NCI-H187 (cell line): ENCODE measurements at places on chromosomes 2 and 18.

DNA sequence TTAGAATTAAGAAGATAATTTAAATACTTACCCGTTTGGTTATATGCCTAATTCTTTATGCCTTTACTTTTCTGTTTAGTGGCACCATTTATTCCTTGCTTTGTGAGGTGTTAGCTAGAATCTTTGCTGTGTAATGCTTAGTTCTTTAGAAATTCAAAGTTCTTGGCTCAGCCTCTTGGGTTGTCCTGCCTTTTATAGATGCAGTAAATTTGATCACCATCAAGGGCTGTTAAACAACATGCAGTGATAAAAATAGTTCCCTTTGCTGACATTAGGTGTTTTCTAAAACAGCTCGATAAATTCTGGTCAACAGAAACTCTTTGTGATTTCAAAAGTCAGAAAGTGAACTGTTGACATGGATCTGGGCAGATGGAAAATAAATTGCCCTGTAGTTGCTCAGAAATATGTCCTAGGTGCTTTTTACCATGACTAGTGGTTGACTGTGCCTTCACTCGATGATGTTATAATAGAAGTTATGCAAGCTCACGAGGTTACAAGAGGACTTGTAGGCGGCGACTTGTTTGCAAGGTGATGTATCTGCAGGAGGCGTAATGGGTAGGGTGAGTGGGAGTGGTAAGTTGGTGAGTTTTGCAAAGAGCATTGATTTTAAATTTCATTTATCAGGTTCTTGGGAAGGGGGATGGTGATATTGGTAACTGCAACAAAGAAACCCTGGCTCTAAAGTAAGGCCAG lies 52.1 kb downstream of the LRRTM1 start:
- no peak for DNase-seq

- DNase-seq = no peak
Measured at GRCh38 chr2:71858071-71858470, 289.6 kb downstream of the CYP26B1 start.

- DNase-seq = no peak
Measured at GRCh38 chr2:127360242-127360641, 27.5 kb downstream of the MAP3K2 start.

GRCh38 chr18:68705119-68705518 lies 9.8 kb downstream of the TMX3 start:
- no peak for DNase-seq

DNA sequence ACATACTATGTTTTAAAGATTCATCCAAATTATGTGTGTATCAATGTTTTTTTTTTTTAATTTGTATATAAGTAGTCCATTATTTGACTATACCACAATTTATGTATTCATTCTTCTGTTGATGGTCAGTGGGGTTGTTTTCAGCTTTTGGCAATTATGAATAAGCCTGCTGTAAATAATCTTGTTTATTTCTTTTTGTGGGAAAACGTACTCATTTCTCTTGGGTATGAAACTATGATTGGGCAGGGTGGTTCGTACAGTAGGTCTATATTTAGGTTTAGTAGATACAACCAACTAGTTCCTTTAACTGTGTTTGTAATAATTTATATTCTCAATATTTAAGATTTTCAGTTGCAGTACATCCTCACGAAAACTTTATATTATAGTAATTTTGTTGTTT lies 329.2 kb downstream of the LPIN1 start:
- no peak for DNase-seq

DNA sequence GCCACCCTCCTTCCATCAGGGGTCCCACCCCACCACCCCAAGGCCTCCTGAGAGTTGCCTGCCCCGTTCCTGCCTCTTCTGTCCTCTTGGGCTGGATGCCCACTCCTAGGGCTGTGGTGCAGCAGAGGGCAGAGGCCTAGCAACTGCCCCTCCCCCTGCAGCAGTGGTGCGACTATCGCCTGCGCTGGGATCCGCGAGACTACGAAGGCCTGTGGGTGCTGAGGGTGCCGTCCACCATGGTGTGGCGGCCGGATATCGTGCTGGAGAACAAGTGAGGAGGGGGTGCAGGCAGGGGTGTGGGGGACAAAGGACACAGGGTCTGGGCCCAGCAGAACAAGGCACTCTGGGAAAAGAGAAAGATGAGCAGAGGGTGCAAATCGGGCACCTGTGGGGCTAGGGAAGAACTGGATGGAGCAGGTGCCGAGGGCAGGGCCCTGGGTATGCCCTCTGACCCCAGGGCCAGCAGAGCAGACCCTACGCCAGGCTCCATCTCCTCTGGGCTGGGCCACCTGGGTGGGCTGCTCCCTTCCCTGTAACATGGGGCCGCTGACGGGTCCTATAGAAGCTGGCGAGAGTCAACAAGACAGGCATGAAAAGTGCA lies 1.0 kb downstream of the CHRNG start:
- no peak for DNase-seq

DNA sequence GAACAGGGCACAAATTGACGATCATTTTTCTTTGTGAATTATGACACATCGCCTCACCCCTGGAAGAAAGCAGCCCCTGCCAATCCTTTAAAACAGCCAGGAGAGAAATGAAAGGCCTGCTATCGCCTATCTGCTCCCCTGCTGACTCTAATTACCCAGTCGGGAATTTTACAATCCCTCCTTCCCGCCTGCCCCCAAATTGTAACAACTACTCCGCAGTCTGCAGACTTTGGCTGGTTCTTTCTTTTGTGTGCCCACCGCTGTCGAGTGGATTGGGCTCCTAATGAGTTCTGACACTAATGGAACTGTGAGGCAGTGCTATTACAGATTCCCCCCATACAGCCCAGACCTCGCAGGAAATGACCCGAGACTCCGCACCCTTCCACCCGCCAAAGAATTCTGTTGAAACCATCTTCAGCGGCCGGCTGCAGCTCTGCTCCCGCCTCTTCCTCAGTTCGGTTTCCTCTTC lies 281.2 kb upstream of the PARD3B start:
- no peak for DNase-seq

DNA sequence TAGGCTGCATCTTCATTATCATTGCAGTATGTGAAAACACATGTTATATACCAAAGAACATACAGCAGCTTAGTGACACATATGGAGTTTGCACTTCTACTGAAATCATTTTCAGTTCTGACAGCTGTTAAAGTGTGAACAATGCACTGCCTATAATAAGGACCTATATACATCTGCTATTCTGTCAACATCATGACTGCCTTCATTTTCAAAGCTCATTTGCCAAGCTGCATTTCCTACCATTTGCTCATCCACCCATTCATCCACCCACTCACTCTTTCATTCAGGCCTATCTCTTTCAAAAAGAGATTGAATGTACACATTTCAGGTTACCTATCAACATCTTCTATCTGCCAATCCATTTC lies 81.7 kb upstream of the STK17B start:
- DNase-seq = no peak

DNA sequence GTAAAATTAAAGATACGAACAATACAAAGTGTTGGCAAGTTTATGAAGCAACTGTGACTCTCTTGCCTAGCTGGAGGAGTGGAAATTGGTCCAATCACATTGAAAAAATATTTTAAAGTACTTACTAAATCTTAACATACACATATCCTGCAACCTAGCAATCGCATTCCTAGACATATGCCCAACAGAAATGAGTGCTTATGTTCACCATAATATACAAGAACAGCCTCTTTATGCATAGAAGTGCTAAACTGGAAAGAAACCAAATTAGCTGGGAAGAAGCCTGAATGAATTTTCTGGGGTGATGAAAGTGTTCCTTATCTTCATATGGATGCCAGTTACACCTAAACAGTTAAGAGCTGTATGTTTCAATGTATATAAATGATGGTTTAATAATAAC lies 98.9 kb downstream of the HNMT start:
- DNase-seq = no peak

DNA sequence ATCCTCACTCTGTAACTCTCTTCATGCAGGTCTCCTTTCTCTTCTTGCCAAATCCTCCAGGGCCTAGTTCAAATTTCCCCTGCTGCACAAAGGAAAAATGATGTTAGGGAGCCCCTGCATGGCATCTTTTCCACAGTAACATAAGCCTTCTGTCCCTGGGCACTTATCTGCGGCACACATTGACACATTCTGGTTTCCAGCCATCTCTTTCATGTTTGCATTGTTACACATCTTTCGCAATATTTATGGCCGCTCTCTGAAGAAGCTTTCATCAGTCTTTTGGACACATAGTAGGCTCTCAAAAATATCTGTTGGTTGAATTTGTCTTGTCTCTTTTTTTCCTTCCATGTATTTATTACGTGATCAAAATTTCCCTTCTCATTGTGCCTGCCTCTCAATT lies 1806.1 kb upstream of the PIK3C3 start:
- no peak for DNase-seq

DNA sequence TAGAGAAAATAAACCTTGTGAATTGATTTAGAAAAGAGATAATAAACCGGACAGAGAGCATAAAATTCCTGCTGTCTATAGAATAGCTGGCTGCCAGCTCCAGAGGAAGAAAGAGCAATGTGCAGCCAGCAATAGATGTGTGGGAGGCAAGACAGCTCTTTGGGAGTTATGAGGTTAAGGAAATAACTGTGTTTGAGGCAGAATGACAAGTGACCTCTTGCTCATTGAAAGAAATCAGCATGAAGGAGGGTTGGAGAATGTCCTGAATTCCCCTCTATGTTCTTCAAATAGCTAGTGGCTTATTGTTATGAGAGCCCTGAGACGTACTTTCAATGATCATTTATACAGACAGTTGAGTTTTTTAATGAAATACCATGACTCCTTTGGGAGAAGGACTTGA lies 1009.9 kb upstream of the NXPH2 start:
- DNase-seq = no peak

DNA sequence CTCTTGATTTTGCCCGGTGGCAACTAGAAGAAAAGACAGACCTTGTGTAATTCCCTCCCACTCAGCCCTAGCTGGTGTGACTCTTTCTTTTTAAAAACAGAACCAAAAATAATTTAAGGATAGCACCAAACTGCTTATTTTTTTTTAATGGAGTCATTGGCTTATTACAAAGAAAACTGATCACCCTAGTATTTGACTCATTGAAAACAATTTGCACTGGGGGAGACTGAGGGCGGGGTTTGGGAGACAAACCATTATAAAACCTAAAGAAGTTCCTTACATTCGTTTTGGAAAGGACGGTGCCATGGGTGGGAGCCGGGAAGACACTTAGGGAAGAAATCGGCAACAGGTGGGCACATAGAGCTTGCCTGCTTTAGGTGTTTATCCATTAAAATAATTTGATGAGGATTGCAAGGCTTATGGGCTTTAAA lies 2.5 kb downstream of the PAX3 start:
- no peak for DNase-seq

GRCh38 chr2:173647681-173648311 lies 293.1 kb downstream of the CDCA7 start:
- DNase-seq = no peak

DNA sequence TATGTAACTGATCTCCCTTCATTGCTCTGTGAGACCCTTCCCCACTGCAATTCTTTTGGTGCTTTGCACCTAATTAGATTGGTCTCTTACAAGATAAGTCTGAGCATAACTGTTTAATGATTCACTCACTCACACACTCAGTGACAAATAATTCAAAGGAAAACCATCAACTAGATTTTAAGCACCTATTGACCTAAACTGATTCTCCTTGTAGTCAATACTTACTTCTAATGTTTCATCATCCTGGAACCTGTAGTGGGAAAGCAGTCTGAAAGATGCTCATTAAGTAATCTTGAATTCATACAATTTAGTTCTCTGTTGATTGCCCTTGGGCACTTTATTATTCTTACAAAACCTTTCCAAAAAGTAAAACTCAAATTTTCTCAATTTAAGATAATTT lies 74.3 kb upstream of the COL5A2 start:
- no peak for DNase-seq

DNA sequence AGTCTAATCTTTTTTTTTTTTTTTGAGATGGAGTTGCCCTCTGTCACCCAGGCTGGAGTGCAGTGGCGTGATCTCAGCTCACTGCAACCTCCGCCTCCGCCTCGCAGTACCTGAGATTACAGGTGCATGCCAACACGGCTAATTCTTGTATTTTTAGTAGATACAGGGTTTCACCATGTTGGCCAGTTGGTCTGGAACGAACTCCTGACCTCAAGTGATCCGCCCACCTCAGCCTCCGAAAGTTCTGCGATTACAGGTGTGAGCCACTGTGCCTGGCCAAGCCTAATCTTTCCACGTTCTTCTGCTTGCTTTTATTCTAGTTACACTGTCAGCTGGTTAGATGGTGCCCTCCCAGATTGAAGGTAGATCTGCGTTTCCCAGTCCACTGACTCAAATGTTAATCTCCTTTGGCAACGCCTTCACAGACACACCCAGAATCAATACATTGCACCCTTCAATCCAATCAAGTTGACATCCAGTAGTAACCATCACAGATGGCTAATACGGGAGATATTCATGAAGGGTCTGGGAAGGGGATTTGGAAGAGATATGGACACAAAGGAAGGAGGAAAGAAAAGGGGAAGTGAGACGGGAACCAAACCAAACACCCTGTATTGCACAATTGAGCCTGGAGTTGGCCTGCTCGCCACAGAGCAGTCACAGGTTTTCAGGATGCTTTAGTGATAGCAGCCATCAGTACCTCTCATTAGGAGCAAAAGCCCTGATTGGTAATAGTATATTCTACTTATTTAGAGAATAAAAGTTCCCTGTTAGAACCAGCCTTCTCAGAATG lies 229.8 kb downstream of the PIK3C3 start:
- DNase-seq = no peak

DNA sequence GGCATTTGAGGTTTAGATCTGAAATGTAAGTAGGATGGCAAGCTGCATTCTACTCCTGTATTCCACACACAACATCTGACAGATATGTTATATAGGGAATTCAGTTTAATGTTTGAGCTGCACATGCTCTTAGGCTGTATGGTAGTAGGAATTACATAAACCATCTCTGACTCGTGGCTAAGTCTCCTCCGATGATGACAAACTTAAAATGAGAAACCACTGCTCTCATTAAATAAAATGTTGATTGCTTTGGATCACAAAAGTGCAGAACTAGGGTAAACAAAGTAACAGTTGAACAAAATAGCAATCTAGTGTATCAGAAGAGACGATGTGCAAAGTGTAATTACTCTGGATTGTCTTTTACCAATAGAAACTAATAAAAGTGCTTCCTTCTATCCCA lies 50.1 kb upstream of the WDR75 start:
- DNase-seq = no peak

DNA sequence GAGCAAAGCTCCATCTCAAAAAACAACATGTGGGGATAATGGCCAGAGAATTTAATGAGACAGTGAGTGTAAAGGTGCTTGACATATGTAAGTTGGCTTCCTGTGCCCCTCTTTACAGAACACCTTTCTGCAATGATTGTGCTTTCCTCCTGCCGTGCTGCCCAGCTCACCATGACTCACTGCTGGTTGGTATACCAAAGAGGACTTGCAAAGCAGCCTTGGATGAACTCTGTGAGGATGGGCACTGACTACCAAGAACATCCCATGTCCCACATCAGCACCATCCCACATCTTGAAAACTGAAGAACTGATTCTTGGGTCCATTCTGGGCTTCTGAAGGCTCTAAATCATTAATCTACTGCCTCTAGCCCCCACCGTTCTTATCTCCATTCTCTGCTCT lies 52.2 kb downstream of the NGEF start:
- no peak for DNase-seq

GRCh38 chr2:230924470-230925341 lies at the start of gene GPR55:
Gene GPR55, minus strand, starts transcription at chr2:230925242. Its CDS starts 14,280 bp downstream, at chr2:230910962.
- no peak for DNase-seq
